ENCODE measurements at places on chromosomes 4 and X. TPM values are rescaled to one million over a fixed set of nuclear protein-coding genes. Genes with fewer than 3 reads are reported as not detected.
A peak's percentile ranks its signal among the peaks of the same experiment; 100 is the strongest.

Gene ARHGAP6
- total RNA-seq, result 5.7 TPM

DNA sequence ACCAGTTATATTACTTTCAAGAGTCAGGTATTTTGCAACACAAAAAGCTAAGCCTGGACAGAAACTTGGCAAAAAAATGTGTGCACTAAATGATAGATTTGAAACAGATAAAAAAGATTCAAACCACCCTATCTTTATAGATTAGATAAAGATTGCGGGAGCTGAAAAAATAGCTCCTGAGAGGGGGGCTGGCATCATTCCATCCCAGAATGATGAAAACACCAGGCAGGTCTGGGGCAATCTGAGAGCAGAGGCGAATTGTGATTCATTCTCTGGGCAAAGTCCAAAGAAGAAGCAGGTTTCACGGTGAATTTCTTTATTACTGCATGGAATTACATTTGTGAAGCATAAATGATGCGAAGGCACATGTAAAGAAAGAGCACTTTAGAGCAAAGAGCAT, 168.5 kb upstream of the DMD start:
- no peaks in the 10 kb centered on the region for H3K27me3 ChIP-seq
- H3K27ac ChIP-seq, result no peak overlapping the region
- no peaks in the 10 kb centered on the region for H3K36me3 ChIP-seq
- DNase-seq, result no peak
- H3K4me1 ChIP-seq, result no peaks in the 10 kb centered on the region

Gene TMSB15C
- 3.4 TPM for total RNA-seq

DNA sequence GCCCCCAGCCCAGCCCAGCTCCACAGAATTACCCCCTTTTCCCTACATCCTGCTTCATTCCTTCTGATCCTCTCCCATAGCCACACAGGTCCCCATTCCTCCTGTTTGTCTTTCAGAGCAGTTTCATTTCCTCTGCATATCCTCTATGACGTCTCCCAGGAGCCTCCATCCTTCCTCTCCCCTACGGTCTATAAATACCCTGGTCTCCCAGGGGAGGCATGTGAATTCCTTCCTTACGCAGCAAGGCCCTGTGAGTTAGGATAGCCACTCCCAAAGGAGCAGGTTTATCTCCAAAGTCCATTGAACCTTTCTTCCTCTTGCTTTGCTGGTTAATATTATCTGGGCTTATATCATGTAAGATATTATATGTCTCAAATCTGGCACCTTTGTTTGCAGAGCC, 8.4 kb upstream of the APLN start:
- no peak for DNase-seq
- no peak overlapping the region for H3K4me3 ChIP-seq
- no peaks in the 10 kb centered on the region for H3K4me1 ChIP-seq
- no peaks in the 10 kb centered on the region for H3K27me3 ChIP-seq

- no peaks in the 10 kb centered on the region for H3K27me3 ChIP-seq
- no peaks in the 10 kb centered on the region for H3K4me1 ChIP-seq
- no peak for DNase-seq
- no peak overlapping the region for H3K4me3 ChIP-seq
Observed at GRCh38 chr4:127732623-127733328, 2.6 kb downstream of the SLC25A31 start.

DNA sequence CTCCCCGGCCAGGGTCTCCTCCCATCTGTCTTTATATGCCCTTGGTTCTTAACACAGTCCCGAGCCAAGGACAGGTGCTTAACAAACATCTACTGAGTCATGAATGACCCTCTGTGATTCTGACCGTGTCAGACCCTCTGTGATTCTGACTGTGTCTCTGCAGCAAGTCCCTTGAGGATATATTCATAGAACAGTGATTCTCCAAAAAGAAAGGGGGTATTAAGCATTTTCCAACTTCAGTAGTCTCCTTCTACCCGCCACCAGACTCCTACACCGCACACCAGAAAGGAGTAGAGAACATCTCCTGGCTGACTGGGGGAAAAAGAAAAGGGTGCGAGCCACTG, 13.6 kb downstream of the ACSL1 start:
- H3K27me3 ChIP-seq, result no peaks in the 10 kb centered on the region
- peak overlapping the region; percentile 31 for H3K27ac ChIP-seq
- H3K4me1 ChIP-seq, result peaks cover 21% of the 10 kb centered on the region
- DNase-seq, result no peak
- H3K36me3 ChIP-seq, result no peaks in the 10 kb centered on the region
- H3K4me3 ChIP-seq, result no peak overlapping the region
